Esophagus squamous epithelium (tissue), 5 donors: ENCODE measurements at places on chromosomes 5 and 9.

DNA sequence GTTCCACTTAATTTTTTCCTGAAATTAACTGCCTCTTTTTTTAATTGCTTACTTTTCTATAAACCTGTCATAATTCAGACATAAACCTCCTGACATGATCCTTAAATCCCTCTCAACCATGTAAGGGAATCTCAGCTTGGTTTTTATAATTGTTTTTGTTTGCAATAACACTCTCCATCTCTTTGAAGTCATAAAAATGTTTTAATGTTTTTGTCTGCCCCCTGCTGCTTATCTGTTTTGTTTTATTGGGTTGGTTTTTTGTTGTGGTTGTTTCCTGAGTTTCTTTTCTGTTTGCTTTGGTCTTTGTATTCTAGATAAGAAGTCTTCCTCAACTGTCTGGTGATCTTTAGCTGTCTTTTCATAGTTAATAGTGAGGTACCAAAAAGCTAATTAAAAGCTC, 142.0 kb downstream of the CDH6 start:
- DNase-seq, result no peak

- no peak for DNase-seq
Measured at GRCh38 chr9:37426846-37427245, 4.3 kb downstream of the GRHPR start.

DNA sequence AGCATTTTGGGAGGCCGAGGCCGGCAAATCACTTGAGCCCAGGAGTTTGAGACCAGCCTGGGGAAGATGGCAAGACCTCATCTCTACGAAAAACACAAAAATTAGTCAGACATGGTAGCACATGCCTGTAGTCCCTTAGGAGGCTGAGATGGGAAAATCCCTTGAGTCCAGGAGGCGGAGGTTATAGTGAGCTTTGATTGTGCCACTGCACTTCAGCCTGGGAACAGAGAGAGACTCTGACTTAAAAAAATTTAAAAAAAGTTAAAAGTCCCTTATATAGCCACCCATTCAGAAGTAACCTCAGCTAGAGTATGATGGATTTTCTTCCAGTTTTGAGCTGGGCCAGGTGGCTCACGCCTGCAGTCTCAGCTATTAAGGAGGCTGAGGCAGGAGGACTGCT, 72.4 kb downstream of the UGCG start:
- DNase-seq, result no peak

- DNase-seq, result no peak
Measured at GRCh38 chr9:95171001-95171400, 146.5 kb downstream of the FANCC start.

- no peak for DNase-seq
Measured at GRCh38 chr5:9282211-9282610, 263.7 kb downstream of the SEMA5A start.

DNA sequence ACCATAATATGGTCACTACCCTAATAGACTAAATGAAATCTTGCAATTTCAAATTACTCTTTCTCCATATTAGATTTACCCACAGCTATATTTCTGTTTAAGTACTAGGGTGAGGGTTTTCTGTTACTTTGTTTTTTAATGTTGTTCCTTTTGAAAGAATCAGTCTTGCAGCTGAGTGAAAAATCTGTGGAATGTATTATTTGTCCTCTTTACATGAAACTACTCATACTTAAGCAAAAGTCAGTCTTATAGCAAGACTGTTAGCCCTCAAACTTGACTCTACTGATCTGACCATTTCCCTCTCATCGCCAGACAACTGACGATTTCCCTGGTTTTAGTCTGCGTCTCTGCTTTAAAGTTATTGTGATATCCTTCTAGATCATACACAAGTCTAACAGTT, 84.0 kb downstream of the PIK3R1 start:
- DNase-seq, result no peak

GRCh38 chr5:131081374-131081773, 83.7 kb downstream of the HINT1 start:
- DNase-seq, result no peak

DNA sequence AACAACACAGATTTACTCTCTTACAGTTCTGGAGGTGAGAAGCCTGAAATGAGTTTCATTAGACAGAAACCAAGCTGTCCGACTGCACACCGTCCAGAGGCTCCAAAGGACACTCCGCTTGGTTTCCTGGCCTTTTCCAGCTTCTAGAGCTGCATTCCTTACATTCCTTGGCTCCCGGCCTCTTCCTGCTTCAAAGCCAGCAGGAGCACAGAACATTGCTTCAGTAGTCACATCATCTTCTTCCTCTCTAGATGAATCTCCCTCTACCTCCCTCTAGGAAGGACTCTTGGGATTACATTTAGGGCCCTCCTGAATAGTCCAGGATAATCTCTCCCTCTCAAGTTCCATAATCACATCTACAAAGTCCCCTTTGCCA, 213.3 kb downstream of the CDK5RAP2 start:
- no peak for DNase-seq

GRCh38 chr9:91261417-91261816, 100.3 kb downstream of the AUH start:
- DNase-seq, result no peak

DNA sequence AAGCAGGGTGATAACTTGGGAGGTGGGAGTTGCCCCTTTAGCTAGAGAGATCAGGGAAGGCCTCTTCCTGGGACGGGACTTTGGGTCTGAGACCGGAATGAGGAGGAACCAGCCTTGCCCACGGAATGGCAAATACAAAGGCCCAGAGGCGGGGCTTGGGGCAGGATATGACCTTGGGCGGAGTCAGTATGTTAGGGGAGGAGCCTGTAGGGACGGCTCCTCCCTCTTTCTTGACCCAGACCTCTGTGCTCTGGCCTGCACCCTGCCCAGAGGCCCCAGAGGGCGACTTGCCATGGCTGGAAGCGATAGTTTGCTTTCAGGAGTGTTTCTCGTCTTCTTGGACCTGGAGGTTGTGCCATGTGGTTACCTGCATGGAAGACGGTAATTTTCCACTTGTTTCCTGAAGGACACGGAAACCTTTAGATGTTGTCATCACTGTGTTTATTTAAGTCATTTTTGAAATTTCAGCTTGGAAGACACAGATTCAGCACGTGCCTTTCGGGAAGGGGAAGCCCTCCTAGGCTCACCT, 85.6 kb downstream of the DAB2IP start:
- DNase-seq, result no peak

- DNase-seq, result no peak
Measured at GRCh38 chr5:136075466-136075891, 46.7 kb downstream of the TGFBI start.

DNA sequence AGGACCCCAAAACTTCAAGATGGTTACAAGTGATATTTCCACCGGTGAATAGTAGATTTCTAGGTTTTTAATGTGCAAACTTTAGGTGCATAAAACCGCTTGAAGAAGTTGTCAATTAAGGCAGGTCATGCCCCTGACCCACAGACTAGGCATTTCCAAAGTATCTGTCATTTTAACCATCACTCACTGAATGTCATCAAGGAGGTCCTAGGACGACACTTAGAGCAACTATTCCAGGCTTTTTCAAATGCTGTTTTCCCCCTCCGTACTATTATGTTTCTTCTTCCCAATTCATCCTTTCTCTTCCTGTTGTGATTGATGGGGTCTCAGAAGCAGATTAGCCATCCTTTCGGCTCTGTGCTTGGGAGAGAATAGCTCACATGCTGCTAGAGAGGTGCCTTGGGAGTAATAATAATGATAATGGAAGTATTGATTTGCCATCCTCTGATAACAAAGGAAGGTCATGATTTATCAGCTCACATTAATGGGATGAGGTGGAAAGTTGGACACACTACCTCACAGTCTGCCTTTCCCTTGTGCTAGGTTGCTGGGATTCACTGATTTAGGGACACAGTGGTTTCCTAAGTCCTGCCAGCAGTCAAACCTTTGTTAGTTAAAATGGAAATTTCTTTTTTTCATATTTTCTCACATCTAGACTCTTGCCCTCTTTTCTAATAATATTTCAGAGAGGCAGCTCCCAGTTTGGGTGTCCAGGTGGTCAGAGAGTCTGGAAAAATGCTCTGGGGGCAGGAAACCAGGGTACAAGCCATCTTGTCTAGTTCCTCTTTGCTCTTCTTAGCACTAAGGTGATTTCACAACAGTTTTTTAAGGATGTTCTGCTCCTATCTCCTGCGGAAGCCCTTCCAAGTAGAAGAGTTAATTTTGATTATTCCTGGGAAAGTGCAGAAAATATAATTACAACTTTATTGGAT, 67.0 kb downstream of the PTTG1 start:
- DNase-seq, result no peak
